ENCODE measurements at places on chromosomes 6 and 20. TPM values are rescaled to one million over a fixed set of nuclear protein-coding genes. Genes with fewer than 3 reads are reported as not detected.

GRCh38 chr6:127102299-127102698, 16.2 kb upstream of the RSPO3 start:
- DNase-seq = no peak

GRCh38 chr20:62760856-62761758, 35.2 kb upstream of the MRGBP start:
- no peak for DNase-seq

DNA sequence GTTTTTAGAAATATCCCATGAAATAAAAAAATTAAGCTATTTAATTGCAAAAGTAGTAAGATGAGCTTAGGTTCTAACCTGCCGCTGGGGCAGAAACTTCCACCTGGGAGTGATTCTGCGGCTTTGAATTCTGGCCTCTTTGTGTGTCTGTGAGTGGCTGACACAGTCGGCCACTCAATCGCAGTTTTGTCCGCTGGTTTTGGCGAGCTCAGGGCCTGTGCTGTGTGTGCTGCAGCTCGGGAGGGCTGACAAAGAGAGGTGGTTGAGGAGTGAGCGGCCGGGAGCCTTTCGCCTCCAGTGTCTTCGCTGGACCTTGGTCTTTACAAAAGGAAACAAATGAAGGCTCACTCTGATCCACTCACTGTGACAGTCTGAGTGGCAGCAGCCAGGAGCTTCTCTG, 128.4 kb downstream of the TIAM2 start:
- no peak for DNase-seq

GRCh38 chr20:13681248-13682125, 42.8 kb upstream of the TASP1 start:
- DNase-seq = no peak

DNA sequence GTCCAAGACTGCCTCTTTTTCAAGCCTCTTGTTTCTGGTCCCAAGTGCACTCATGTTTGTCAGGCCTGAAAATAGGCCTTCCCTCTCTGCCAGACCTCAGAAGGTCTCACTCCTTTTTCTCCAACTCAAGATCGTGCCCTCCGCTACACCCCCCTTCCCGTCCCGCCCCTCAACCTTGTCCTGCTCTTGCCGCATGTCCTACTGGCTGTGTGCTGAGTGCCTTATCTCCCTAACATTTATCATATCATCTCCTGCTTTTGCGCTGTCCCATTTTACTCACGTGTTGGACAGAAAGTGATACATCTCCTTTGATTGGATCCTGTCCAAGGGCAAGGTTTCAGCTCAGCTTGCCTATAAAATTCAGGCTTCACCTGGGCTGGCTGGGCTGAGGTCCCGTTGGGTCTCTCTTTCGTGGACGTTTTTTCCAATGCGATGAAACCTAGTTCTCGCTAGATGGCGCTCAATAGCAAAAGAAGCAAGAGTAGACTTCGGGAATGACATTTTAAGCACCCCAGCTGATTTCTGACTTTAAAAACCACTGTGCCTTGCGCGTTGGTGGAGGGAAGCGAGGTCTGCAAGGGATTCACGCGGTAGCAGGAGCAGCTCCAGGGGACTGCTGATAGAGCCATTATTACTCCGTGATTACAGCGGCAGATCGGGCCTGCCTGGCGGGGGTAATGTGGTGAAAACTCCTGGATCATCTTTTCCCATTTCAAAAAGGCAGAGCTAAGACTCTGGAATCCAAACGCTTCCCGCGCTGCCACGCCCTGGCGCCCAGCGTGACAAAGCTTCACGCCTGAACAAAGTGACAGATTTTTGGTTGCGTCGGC, 137.6 kb downstream of the IMPG1 start:
- DNase-seq = peak; percentile 38

DNA sequence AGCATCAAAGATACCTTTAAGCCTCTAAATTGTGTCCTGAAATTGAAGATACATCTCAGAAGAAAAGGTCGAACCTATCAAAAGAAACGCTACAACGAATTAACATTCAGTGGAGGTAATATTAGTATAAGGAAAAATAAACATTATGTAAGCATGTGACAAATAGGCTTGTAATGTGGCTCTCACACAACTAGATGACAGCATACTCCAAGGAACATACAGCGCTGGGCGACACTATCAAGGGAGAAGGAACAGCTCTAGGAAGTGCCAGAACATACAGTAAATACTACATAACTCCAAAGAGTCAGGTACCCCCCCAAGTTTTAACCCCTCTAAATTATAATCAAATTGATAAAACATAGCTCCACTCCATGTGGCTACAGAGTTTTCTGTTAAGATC, 103.5 kb downstream of the LAMP5 start:
- no peak for DNase-seq

GRCh38 chr20:33837096-33837830, 26.1 kb downstream of the CHMP4B start:
- no peak for DNase-seq

DNA sequence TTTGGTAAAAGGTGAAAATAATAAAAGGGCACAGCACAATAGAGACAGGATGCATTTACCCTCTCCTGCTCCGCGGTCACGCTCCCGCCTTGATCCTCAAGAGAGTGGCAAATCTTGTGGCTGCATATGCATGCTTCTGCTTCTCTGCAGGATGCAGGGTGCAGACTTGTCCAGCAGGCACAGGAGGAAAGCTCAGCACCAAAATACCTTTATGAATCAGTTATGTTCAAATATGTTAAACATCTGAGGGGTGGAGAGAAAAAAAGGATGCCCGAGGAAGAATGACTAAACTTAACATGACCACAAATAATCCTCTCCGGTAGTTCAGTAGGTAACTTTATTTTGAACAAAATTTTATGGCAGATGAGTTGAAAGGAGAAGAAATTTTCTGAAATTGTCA, 366.1 kb upstream of the SOX4 start:
- no peak for DNase-seq

- no peak for DNase-seq
Observed at GRCh38 chr6:90444160-90444714, 142.6 kb downstream of the MAP3K7 start.

GRCh38 chr20:57566803-57567459, 6.0 kb downstream of the PCK1 start:
- no peak for DNase-seq

DNA sequence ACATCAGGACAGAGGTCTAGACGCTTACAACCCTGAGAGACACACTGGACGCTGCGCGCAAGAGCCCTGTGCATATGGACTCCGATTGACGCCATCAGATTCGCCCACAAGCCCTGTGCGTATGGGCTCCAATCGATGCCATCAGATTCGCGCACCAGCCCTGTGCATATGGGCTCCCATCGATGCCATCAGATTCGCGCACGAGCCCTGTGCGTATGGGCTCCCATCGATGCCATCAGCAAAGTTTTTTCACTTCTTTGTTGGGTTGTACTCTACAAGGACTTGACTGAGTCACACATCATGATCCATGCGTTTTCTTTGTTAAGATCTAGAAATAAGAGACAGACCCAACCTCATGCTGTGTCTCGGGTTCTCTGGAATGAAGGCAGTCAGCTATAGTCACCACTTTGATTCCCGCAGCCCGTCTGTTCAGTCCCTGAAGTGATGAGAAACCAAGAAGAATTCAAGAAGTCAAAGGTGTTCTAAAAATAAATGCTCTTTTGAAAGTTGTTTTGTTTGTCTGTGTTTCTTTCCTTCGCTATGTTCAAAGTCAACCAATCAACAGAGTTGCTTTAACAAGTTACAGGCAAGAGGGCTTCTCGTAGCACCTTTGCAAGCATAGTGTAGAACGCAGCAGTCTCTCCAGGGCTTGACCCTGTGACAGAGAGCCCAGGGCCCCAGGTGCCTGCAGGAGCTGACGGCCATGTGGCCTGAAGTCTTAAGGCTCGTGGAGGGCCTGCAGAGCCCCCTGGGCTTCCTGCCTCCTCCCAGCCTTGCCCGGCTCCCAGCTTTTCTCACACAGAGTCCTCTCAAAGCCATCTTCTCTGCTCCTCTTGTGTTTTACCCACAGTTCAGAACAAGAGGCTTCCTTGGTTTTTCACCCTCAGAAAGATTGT, 7.9 kb downstream of the RPS6KA2 start:
- no peak for DNase-seq

DNA sequence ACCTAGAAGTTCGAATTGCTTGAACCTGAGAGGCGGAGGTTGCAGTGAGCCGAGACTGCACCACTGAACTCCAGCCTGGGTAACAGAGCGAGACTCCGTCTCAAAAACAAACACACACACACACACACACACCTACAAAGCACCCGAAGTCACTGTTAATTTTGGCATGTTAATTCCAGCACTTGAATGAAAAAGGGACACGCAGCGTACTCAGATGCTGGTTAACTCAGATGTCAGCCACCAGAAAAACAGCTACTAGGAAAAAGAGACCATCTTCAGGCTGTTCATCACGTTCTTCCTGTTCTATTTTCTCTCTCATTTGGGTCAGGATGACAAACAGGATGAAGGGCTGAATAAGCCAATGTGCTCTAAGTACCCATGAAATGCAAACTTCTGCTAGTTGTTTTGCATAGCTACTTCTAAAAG, 46.9 kb downstream of the BLOC1S5 start:
- DNase-seq = peak; percentile 29

DNA sequence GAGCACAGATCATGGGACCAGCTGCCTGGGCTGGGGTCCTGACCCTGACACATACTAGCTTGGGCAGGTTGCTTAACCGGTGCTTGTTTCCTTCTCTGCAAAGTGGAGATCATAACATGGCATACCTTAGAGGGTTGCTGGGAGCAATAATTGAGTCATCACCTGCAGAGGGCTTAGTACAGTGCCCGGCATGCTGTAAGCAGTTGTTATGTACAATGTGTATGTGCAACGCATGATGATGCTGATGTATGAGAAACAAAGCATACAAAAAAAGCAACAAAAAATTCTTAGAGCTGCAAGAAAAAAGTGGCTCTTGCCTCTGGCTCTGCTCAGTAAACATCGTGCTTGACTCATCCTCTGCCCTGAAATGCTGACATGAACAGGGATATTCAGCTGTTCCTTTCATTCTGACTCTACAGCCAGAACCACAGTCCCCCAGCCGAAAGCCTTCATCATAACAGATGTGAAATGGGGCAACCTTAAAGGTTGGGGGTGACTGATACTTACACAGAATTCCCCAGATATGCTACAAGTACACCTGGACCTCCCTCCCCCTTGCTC, 91.7 kb downstream of the CLIC5 start:
- peak; percentile 33 for DNase-seq

DNA sequence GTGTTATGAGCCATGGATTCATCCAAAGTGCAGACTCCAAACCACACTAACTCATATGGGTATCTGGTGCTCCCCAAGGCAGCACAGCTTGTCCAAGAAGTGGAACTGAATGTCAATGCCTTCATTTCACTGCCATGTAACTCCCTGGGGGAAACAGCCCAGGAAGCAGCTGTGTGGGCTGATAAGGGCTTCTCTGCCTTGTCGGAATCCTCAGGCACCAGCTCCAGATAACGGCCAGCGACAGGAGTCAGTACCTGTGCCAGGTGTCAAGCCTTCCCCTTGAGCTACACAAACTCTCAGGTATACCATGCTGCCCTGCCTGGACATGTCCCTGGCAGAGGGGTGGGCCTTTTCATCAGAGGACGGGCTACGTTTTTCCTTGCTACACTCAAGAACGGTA, 751.9 kb upstream of the CHD6 start:
- DNase-seq = no peak

DNA sequence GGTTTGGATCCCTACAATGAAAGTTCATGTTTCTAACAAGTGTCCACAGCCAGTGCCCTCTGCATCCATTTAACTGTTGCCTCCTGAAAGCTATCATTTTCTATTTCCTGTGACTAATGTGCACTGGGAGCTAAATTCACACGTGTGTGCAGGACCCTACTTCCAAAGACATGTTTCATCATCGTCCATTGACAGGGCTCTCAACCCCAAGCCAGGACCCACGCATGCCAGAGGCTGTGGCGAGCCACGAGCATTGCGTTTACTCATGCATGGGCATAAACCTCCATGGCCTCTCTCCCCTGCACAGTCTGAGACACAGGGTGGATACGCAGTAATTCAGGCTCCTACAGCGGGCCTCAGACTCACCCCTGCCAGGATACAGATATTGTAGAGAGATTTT, 153.2 kb downstream of the MAFB start:
- DNase-seq = no peak

- DNase-seq = no peak
Observed at GRCh38 chr20:18999086-18999485, 185.5 kb downstream of the SCP2D1 start.

GRCh38 chr20:59010995-59011873, 4.2 kb upstream of the CTSZ start:
- peak; percentile 47 for DNase-seq

DNA sequence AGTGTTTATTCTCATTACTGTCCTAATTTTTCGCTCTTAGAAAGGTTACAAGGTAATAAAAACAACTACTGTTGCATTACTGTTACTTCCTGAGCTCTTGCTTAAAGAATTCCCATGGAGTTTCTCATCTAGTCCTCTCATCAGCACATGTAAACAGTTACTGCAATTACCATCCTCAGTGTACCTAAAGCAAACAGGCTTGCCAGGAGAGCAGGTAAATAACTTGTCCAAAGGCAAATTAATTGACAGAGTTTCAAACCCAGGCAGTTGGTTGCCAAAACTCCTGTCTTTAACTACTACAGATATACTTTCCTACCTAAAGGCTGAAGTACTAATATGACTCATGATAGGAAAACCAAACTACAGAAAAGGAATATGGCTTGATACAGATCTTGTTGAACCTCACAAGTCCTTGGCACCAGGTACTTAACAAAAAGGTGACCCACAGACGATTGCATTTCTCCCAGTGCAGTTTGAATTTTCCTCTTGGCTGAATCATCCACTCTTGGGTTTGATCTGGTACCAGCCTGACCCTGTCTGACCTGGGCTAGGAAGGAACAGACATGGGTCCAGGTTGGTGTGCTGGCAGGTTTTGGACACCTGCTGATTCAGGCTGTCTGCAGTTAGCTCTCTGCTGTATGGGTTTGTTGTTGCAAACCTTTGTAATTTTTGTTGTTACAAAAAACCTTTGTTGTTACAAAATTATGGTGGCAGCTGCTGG, 153.0 kb downstream of the CFAP61 start:
- no peak for DNase-seq

- DNase-seq = no peak
Observed at GRCh38 chr6:1081551-1082284, 230.2 kb upstream of the FOXQ1 start.

The NRN1 gene
- total RNA-seq = 8.7 TPM

The OPN5 gene
- not detected for total RNA-seq

The POM121L2 gene
- total RNA-seq = not detected

The SLC22A2 gene
- total RNA-seq = not detected

The GGTLC1 gene
- total RNA-seq = not detected

The ZC2HC1B gene
- not detected for total RNA-seq

Measured in activated CD4-positive, alpha-beta T cell treated with anti-CD3 and anti-CD28 coated beads, Interleukin-2, amount 10 ng/mL, durations not matched to agents 7 days and 5 days (primary cell).